Fibroblast of villous mesenchyme (primary cell): ENCODE measurements at places on chromosomes 3 and 15. TPM values are rescaled to one million over a fixed set of nuclear protein-coding genes. Genes with fewer than 3 reads are reported as not detected.

GRCh38 chr3:151721294-151721693, 12.4 kb upstream of the AADACL2 start:
- DNase-seq, result no peak

- no peak for DNase-seq
Measured at GRCh38 chr15:91100814-91101607, 954 bp downstream of the SV2B start.

The PLSCR2 gene
- total RNA-seq, result 0.43 TPM in 1 of 2 replicates, not detected in the other

The COLQ gene
- total RNA-seq, result 0.43 and 0.64 TPM in 2 replicates
